GM23338 (cell line): ENCODE measurements at places on chromosomes 5 and 9.
A peak's percentile ranks its signal among the peaks of the same experiment; 100 is the strongest.

- DNase-seq: peak; percentile 33
Measured at GRCh38 chr9:130626249-130626996, 38.0 kb upstream of the PRDM12 start.

- peak; percentile 71 for DNase-seq
Measured at GRCh38 chr5:53997736-53998627, 312.4 kb downstream of the ARL15 start.

DNA sequence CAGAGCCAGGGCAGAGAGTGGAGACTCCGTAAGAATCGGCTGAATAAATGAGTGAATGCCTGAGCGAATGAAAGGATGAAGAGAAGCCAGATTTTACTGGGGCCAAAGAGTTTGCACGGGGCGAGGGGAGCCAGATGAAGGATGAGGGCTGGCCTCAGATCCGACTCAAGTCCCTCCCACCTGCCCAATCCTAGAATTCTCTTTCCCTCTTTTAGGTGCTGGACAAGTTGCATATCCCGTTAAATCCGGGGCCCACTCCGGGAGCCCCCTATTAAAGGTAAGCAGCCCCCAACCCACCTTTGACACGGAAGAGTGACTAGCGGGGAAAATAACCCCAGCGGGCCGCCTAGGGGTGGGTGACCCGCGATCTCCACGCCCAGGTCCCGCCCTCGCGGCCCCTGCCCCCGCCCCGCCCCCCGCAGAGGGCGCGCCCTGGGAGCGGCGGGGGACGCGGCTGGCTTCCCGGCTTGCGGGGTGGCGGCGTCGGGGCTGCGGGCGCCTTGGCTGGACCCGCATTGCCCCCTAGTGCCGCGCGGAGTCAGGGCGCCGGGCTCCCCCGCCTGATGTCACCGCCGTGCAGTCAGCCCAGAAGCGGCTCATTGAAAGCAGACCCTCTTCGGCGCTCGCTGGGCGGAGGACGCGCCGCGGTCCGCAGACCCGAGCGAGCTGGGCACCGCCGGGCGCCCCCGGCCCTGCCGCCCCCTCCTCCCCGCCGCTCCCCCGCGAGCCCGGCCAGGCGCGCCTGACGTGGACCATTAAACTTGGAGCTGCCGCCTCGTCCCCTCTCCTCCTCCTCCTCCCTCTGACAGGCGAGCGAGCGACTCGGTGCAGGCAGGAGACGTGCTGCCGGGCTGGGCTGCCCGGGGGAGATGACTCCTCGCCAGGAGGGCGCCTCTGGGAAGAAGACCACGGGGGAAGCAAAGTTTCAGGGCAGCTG lies at the start of gene ADRA1B:
TSS of gene ADRA1B (plus strand) at position 579 of the 937 bp plus-strand sequence. CDS start 424 bp downstream, outside the sequence.
- peak; percentile 86 for DNase-seq

GRCh38 chr9:70988551-70988950 lies 132.9 kb downstream of the TRPM3 start:
- peak; percentile 4 for DNase-seq

DNA sequence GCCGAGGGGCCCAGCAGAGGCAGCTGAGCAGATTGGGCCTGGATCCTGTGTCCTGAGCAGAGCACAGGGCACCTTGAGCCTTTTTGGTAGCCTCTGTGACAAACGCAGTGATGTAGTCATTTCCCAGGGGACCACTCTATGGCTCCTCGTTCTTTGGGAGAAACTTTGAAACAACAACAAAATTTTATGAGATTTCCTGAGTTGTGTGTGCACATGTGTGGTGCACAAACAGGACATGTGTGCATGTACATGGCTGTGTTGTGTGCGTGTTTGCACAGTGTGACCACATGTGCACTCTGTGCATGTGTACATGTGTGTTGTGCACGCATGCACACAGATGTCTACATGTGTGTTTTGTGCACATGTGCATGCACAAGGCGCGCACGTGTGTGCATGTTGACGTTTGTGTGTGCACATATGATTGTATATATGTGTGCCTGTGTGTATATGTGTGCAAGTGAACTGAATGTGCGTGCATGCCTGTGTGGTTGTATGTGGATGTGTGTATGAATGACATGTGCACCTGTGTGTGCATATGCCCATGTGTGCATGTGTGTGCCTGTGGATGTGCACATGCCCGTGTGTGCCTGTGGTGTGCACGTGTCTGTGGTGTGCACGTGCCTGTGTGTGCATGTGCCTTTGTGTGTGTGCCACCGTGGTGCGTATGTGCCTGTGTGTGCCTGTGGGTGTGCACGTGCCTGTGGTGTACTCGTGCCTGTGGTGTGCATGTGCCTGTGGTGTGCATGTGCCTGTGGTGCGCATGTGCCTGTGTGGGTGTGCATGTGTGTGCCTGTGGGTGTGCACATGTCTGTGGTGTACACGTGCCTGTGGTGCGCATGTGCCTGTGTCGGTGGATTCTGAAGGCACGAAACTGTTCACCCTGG lies 221.6 kb downstream of the CACNA1B start:
- DNase-seq: no peak

DNA sequence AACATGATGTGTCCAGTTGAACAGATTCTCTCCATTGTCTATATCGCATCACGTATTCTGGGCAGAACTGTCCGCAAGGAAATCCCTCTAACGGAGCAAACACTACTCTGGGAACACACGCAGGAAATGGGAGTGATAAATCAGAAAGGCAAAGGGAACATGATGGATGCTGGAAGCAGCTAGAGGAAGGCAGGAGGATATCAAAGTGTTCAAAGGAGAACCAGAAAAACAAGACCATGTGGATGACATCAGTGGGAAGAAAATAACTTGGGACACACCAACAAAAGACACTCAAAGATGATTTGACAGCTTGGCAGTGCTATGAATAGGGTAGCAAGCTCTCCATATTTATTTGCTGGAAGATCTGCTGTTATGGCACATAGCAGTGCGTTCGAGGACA lies 142.9 kb downstream of the PLK2 start:
- DNase-seq: no peak

DNA sequence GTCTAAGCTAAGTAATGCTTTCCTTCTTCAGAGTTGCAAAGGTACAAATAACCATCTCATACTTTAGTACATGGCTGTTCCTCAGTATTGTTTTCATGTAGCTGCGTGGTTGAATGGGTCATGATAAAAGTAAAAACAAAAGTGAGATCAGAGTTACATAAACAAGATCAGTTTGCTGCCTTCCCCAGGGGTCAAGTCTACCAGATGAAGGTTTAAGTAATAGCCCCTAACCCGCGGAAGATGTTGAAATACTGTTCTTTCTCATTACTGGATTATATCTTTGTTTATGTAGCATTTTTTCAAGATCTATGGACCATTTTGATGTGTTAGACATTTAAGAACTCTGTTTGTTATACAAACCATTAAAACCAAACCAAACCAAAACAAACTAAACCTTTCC lies 34.1 kb upstream of the ARRDC3 start:
- no peak for DNase-seq

GRCh38 chr9:36725777-36726356 lies 153.2 kb downstream of the MELK start:
- DNase-seq: peak; percentile 68

- no peak for DNase-seq
Measured at GRCh38 chr5:150085191-150085912, 1.0 kb downstream of the CSF1R start.

GRCh38 chr9:99852617-99853016 lies 30.9 kb downstream of the NR4A3 start:
- DNase-seq: no peak

DNA sequence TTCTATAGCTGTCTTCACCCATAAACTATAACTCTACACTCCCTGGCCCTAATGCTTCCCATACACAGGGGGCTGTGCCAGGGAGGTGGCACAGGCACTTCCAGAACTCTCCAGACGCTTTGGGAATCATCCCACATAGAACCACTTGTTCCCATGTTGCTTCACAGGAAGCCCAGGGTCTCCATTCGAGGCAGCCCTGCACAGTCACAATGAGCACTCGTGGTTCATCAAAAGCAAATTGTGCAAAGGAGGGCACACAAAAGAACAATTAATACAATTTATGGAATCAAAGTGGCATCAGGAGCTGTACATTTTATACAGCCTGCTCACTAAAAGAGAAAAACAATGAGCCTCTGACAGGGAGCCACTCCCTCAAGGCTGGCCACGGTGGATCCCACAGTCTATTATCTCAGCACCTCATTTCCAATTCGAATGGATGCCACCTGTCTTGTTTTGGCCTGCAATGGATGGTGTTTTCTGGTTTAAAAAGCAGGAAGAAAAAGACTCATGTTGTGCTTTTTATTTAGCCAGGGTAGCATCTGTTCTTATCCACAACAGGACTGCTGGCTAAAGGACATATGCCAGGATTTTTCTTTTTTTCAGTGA lies 354.8 kb downstream of the ENC1 start:
- DNase-seq: no peak

GRCh38 chr9:137241490-137242268 lies 592 bp downstream of the TUBB4B start:
- no peak for DNase-seq

DNA sequence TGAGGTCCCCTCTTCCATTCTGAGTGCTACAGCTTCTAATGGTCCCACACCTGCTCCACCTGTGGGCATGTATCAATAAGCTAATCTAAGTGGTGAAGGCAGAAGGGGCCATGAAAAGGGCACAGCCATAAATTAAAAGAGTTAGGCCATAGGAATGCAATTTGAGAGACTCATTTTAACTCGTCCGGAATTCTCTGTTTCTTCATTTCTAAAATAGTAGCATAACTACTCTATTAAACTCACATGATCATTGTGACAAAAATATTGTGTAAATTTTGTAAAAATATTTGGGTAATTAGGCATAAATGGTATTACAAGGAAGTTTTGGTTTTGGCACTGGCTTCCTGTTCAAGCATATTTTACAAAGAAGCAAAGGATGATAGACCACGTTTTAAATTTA lies 103.1 kb upstream of the TXNDC8 start:
- DNase-seq: no peak

DNA sequence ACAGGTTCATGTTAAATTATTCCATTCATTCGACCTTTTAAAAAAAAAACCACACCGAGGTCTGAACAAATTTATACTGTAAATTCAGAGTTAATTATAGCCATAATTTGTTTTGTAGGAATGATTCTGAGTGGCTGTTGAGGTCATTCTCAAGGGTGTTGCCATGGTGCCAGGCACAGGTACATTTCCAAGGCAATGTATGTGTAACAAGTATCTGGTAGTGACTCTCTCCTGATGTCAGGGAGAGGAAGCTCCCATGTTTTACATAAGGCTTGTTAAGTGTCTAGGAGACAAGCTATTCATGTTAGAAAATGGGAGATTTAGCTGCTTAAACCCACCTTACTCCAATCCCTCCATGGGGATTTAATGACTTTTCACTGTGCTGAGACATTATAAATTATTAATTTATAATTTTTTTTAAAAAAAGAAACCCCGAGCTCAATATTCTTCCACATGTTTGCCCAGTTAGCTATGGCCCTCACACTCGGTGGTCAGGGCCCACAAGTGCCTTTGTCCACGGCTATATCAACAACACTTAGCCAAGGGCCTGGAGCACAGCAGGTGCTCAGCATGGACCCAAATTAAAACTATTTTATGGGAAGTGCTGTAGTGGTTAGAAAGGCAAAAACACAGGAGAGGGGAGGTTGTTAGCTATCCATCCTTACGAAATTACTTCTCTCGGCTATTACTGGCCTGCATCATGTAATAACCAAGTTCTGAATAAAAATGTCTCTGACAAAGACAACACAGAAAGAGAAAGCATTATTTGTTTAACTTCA lies 154.6 kb upstream of the GNA14 start:
- no peak for DNase-seq

GRCh38 chr5:9207817-9208418 lies 338.0 kb downstream of the SEMA5A start:
- DNase-seq: peak; percentile 64

DNA sequence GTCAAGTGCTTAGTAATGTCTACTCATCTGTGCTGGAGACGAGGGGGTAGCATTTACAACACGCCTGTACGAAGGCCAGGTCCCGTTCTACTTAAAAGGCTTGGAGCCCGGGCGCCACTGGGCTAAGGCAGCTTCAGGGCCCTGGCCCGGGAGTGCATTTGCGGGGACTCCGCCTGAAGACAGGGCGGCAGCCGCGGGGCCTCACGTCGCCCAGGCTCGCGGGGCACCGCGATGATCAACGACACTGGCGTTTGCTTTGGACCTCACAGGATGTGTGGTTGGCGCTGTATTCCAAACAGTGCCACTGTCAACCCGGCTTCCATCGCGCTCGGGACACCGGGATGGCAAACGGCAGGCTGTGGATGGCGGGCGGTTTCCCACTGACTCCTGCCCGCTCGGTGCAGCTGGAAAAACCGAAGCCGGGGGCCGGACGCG lies 1.1 kb upstream of the TENT4A start:
- peak; percentile 70 for DNase-seq

DNA sequence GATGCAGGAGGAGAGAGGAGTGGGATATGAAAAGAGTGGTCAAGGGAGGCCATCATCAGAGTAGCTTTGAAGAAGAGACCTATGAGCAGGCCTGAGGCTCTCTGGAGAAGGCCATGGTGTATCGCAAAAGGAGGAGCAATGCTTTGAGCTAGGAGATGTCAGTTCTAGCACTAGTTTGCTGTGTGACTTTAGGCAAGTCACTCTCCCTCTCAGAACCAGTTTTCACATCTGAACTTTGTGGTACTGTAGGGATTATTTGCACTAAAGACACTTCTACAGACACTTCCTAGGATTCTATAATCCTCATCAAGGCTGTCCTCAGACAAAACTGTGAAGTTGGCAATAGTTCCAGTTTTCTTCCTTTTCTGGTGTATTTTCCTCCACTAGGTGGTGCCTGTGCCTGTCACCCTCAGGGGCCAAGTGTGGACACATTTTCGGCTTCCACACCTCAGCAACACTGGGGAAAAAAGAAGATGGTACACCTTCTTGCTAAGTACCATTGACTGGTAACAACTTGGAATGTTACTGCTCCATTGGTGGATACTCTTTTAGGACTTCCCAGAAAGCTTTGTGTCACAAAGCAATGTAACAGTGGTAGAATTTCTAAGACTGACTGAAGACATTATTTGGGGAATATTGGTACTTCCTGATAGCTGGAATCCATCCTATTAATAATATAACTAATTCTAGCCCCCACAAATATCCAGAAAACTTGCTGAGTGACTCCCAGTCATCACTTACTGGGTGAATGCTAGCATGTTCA lies 9.9 kb downstream of the PAPPA start:
- peak; percentile 57 for DNase-seq

GRCh38 chr5:170233358-170233892 lies 640 bp downstream of the C5orf58 start:
- no peak for DNase-seq

GRCh38 chr9:116271991-116272390 lies 118.4 kb downstream of the PAPPA start:
- peak; percentile 94 for DNase-seq

DNA sequence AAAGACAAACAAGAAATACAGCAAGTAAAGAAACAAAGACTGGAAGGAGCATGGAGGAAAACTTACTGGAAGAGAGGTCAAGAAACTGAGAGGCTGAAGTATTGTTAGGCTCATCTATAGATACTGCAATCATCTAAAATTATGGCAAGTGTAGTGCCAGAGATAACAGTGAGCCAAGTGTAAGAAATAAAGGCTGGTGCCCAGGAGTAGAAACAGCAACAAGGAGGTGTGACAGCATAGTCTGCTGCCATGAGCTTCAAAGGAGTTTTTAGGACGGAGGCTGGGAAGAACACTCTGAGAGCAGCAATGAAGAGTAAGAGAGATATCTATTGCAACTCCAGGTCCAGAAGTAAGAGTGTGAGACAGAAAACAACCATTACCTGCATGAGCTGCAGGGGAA lies 60.5 kb downstream of the MEGF9 start:
- no peak for DNase-seq

GRCh38 chr5:81513982-81514381 lies 120.0 kb upstream of the ACOT12 start:
- DNase-seq: no peak

- DNase-seq: no peak
Measured at GRCh38 chr9:133263557-133263956, 11.4 kb downstream of the ABO start.

- DNase-seq: no peak
Measured at GRCh38 chr9:13956107-13956506, 357.8 kb downstream of the NFIB start.
